ENCODE measurements at places on chromosomes 3 and 15. TPM values are rescaled to one million over a fixed set of nuclear protein-coding genes. Genes with fewer than 3 reads are reported as not detected.

DNA sequence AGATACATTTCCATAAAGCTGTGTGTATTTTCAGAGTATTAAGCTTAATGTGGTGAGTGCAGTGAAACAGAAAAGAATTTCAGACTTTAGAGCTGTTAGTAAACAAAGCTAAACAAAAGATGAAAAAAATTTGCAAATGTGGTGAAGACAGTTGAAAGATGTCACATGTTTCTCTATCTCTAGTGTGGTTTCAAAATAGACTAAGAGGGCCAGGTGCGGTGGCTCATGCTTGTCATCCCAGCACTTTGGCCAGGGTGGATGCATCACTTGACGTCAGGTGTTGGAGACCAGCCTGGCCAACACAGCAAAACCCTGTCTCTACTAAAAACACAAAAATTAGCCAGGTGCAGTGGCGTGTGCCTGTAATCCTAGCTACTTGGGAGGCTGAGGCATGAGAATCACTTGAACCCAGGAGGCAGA lies 466.0 kb upstream of the NR2F2 start:
- no peak for DNase-seq
- H3K4me3 ChIP-seq, result no peak overlapping the region
- no peaks in the 10 kb centered on the region for H3K4me1 ChIP-seq
- no peak overlapping the region for H3K27ac ChIP-seq

DNA sequence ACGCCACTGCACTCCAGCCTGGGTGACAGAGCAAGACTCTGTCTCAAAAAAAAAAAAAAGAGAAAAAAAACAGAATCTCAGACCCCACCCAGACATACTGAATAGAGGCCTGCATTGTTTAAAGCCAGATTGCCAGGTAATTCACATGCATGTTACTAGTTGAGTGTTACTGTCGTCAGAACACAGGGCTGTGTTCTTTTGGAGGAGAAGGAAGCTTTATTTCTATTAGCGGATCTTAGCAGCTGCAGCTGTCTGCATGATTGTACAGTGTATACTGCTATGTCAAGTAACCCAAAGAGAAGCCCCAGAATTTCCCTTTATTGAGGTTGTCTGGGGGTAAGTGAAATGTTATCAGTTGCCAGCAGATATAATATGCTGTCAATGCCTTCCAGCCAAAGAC lies 496.6 kb upstream of the NAALADL2 start:
- no peaks in the 10 kb centered on the region for H3K27me3 ChIP-seq
- H3K27ac ChIP-seq, result no peak overlapping the region
- no peaks in the 10 kb centered on the region for H3K36me3 ChIP-seq
- no peaks in the 10 kb centered on the region for H3K4me1 ChIP-seq
- DNase-seq, result no peak
- H3K4me3 ChIP-seq, result no peak overlapping the region

- H3K27me3 ChIP-seq, result peaks cover 2% of the 10 kb centered on the region
- H3K4me1 ChIP-seq, result no peaks in the 10 kb centered on the region
- no peak overlapping the region for H3K27ac ChIP-seq
- no peak for DNase-seq
Observed at GRCh38 chr3:172461530-172462138, 13.4 kb upstream of the GHSR start.

DNA sequence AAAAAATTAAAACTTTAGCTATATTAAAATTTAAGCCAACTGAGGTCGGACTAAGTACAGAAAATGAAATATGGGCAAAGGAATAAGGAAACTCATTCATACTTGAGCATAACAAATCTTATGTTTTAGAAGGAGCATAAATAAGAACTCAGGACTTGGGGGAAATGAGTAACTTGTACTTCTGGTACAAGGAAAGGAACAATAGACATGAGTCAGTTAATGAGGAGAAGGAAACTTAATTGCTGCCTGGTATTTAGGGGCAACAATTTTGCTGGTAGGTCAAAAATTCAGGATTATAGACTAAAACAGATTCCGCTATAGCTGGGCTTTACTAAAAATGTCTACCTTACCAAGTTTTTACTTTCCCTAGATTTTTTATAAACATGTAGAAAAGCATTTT lies 113.1 kb downstream of the MYO5A start:
- H3K4me1 ChIP-seq, result peaks cover 2% of the 10 kb centered on the region
- no peak overlapping the region for H3K27ac ChIP-seq
- H3K36me3 ChIP-seq, result peaks cover 2% of the 10 kb centered on the region
- no peaks in the 10 kb centered on the region for H3K27me3 ChIP-seq

Gene DUOXA2
- not detected for total RNA-seq

Gene HRG
- not detected for total RNA-seq

DNA sequence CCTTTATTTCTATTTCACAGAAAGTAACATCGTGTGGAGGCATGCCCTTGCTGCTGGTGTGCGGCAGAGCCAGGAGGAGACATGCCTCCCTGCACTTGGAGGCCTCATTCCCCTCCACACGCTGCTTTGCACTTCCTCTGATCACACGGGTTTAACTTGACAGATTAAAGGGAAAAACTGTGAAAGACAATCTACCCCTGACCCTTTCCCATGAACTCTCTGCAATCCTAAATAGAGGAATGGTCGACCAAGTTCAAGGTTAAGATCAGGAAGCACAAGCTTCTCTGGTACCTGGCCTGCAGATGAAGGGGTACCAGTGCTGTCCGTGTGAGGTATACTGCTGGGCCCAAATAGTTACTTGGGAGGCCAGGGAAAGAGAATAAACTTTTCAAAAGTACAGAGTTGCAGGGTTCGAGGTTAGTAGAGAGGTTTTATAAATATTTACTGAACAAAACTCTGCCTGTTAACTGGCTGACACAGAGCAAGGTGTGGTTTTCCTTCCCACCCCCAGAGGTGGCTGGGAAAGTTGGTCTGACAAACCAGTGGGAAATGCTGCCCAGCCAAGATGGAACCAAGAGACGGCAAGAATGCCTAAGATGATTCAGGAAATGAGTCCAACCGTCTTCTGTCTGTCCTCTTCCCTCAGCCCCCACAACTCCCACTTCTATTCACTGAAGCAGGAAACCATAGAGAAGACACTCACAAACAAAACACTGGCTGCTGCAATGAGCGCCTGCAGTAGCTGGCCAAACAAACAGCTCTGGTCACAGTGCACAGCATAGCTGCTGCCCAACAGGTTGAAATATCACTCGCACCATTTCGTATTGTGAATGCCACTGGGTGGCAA lies 79.6 kb downstream of the IGF2BP2 start:
- H3K4me3 ChIP-seq, result no peak overlapping the region
- H3K4me1 ChIP-seq, result peaks cover 5% of the 10 kb centered on the region
- no peaks in the 10 kb centered on the region for H3K36me3 ChIP-seq
- no peak overlapping the region for H3K27ac ChIP-seq
- peaks cover 2% of the 10 kb centered on the region for H3K27me3 ChIP-seq

DNA sequence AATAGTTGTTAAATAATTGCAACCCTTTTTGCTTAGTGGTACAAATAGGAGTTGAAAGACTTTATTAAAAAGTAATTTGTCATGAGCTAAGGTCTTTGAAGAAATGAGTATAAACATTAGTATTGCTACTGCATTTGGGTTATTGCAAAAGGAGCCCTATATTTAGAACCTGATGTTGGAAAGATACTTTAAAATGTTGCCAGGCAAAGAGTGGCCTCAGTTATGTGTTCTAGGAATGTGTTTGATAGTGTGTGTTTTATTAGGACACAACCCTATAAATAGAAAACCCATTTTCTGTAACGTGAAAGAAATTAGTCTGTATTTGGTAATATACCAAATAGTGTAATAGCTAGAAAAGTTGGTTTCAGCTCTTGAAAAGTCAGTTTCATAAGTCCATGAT lies 10.7 kb downstream of the VPS8 start:
- H3K36me3 ChIP-seq, result peaks cover 14% of the 10 kb centered on the region
- H3K4me3 ChIP-seq, result no peak overlapping the region
- no peaks in the 10 kb centered on the region for H3K27me3 ChIP-seq

DNA sequence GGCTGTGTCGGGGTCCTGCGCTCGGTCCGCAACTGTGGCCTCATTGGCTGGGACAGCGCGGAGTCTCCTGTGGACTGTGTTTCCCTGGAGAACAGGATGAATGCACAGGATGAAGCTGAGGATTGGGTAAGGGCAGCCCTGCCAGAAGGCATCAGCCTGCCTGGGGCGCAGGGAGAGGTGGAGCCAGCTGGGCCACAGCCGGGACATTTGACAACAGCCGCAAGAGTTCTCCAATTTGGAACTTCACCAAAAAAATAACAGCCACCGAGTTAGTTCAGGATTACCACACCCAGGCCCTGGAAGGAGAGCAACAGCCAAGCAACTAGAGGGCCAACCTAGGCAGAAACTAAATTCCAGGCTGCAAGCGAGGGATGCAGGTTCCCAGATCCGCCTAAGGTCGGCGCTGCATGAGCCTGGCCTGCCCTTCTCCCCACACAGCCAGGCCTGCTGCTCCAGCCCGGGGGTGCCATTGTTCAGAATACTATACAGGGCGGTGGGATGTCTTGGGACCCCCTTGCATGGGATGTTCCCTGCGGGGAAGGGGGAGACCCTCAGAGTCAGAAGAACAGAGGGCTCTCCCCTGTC lies 229.3 kb downstream of the OCA2 start:
- no peaks in the 10 kb centered on the region for H3K27me3 ChIP-seq
- no peak overlapping the region for H3K4me3 ChIP-seq
- H3K27ac ChIP-seq, result no peak overlapping the region
- H3K36me3 ChIP-seq, result no peaks in the 10 kb centered on the region

Data from activated CD4-positive, alpha-beta T cell treated with anti-CD3 and anti-CD28 coated beads for 36 hours (primary cell).